ENCODE measurements at places on chromosomes 3 and 15. TPM values are rescaled to one million over a fixed set of nuclear protein-coding genes. Genes with fewer than 3 reads are reported as not detected.

Gene SKIC8
- total RNA-seq = 51.8 TPM

Gene C3orf20
- 0.10 TPM for total RNA-seq

DNA sequence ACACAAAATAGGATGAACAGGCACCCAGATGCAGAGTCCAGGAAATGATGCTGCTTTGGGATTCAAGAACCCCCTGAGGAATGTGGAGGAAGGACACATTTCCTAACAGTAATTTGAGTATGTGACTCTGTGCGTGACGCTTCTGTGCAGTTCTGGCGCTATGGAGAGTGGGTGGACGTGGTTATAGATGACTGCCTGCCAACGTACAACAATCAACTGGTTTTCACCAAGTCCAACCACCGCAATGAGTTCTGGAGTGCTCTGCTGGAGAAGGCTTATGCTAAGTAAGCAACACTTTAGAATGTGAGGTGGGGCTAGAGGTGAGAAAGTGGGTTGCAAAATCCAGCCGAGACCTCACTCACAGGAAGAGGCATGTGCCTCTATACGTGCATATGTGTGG lies 28.3 kb downstream of the CAPN3 start:
- no peak for DNase-seq

GRCh38 chr15:77040673-77041072 lies 30.2 kb downstream of the TSPAN3 start:
- no peak for DNase-seq

DNA sequence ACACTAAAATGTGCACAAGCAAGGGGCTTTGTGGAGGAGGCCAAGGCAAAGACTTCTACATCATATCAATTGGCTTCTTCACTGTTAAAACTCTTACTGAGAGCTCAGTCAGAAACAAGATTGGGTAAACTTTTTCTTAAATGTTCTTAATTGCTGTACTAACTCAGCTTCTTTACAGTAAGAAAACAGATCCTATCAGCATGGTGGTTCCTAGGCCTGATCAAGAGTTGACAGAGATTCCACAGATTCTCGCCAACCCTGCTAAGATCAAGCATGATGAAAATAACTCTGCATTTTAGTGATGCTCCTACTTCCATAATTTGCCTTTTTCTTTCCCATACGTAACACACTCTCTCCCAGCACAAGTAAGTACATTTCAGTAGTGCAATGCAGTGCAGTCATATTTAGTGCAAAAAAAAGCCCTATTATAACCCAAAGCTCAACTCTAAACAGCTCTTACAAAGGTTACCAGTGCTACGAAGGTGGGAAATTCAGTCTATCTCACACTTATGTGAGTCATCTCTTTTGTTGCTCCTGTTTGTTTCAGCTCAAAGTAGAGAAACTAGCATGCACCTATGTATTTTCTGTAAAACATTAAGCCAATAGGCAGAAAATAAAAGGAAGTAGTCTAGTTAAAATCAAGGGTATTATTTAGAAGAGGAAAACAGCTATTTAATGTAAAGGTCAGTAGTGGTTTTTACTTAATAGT lies 29.9 kb downstream of the TIGIT start:
- DNase-seq = no peak

Gene MYO5C
- 7.1 TPM for total RNA-seq

GRCh38 chr3:140365872-140366697 lies 311.8 kb upstream of the TRIM42 start:
- no peak for DNase-seq

DNA sequence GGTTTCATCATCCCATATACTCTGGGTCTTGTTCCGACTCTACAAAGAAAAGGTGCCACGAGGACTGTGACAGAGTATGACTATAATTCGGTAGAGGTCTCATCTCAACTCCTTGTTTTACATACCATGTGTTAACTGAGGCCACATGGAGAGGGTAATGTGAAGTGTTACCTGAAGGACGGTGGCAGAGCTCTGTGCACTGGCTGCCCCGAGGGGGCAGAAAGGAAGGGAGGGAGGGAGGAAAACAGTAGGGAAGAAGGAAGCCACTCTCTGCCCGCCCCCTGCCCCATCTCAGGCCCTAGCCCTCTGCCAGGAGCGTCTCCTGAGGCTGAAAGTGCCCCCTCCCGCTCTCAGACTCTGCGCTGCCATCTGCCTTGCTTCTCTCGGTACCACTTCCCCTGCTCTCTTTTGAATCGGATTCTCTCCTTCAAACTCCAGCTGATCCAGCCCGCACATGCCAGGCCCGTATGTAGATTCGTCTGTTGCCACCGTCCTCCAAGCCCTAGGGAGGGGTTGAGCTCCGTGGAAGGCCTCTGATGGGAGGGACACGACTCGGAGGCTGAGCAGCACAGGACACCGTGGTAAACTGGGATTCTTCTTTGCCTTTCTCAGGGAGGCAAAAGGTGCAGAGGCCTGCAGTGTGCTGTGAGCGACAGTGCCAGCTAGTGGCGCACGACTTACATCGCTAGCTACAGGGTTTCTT lies 70.5 kb upstream of the ATP10A start:
- peak; percentile 48 for DNase-seq

- no peak for DNase-seq
Measured at GRCh38 chr3:126751611-126752302, 47.7 kb downstream of the CHCHD6 start.

GRCh38 chr3:145899241-145899640 lies 261.7 kb downstream of the PLOD2 start:
- no peak for DNase-seq

DNA sequence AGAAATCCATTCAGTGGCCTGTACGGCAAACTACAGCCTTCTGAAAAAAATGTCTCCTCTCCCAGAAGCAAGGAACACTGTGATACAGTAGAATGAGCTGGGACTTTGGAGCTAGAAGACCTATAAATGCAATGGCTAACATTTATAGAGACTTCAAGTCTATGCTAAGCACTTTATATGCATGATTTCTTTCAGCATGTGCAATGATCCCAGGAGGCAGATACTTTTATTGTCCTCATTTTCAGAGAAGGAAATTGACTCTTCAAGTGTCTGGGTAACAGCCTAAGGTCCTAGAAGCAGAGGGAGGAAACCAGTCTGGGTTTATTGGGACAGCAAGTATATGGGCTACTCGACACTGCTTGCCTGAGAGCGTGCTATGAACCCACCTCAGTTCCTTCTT lies 140.9 kb downstream of the ALDH1A2 start:
- DNase-seq = no peak

DNA sequence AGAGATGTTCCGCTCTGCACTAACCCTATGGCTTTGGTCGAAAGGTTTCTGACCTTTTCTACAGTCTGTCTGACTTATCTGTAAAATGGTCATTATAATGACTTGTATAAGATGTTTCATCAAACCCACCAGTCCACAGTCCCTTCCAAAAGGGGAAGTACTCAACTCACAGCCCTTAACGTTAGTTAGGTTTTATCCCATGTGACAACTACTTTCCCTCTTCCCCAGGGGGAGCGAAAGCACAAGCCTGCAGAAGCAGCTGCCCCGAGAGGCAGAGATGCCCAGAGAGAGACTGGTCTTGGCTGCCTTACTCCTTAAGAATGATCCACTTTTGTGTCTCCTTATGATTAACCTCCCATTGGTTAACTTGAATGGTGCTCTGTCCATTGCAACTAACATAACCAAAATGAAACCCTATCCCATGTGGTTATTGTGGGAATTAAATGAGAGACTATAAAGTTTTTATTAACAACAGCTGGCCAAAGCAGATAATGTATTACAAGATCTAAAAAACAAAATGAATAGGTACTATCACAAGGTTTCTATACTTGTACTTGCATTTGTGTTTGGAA lies 6.4 kb downstream of the ASTE1 start:
- no peak for DNase-seq

Gene LRTM1
- not detected for total RNA-seq

DNA sequence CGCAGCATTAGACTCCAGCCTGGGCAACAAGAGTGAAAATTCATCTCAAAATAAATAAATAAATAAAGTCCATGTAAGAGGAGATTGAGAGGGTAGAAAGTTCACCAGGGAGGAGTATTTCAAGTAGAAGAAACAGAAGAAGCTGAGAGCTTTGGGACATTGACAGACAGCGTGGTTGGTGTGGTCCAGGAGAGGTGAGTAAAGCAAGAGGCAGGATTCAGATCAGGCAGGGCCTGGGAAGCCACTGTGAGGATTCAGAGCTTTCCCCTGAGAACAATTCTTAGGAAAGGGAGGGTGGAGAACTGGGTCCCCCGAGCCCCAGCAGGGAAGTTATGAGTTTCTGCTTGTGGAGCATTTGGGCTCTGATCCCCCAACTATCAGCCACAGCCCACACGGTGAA lies 54.2 kb upstream of the AMOTL2 start:
- no peak for DNase-seq

- DNase-seq = no peak
Measured at GRCh38 chr3:9185701-9186100, 63.7 kb downstream of the SRGAP3 start.

DNA sequence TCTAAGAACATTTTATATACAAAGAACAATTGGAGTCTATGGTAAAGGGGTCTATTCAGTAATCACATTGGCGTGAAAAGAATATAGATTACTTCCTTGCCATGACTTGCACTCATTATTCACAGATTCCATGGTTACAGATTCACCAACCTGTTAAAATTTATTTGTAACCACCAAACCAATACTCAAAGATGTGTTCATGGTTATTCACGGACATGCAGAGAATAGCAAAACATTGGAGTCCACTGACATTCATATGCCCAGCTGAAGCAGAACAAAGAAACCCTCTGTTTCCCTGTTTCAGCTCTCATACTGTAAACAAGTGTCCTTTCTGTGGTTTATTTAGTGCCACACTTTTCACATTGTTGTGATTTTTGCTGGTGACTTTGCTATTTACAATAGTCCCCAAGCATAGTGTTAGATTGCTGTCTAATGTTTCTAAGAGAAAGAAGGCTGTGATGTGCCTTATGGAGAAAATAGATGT lies 185.8 kb upstream of the TTC14 start:
- no peak for DNase-seq

DNA sequence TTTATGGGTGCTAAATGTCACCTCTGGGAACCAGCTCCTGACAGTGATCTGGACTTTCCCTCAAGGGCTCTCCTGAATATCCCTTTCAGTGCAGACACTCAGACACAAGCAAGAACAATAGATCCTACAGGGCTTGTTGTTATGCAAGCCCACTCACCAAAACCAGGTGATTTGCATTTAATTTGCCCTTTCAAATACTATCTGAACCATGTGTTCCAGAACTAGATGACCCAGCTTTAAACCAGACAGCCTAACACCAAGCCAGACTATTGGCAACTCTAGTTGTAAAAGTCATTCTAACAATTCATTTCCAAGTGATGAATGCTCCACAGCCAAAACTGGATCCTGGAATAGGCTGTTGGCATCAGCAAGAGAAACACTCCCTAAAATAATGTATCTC lies 5.6 kb upstream of the ATP8B4 start:
- DNase-seq = no peak

- DNase-seq = no peak
Measured at GRCh38 chr3:193489949-193490348, 64.7 kb downstream of the ATP13A4 start.

Gene C3orf22
- 0.30 TPM for total RNA-seq

Gene SNTN
- 26.0 TPM for total RNA-seq

- no peak for DNase-seq
Measured at GRCh38 chr3:28317438-28318022, 31.0 kb upstream of the ZCWPW2 start.

- no peak for DNase-seq
Measured at GRCh38 chr15:82995938-82996337, 9.9 kb downstream of the RAMAC start.

GRCh38 chr3:14319654-14320182 lies 82.7 kb upstream of the SLC6A6 start:
- DNase-seq = no peak

DNA sequence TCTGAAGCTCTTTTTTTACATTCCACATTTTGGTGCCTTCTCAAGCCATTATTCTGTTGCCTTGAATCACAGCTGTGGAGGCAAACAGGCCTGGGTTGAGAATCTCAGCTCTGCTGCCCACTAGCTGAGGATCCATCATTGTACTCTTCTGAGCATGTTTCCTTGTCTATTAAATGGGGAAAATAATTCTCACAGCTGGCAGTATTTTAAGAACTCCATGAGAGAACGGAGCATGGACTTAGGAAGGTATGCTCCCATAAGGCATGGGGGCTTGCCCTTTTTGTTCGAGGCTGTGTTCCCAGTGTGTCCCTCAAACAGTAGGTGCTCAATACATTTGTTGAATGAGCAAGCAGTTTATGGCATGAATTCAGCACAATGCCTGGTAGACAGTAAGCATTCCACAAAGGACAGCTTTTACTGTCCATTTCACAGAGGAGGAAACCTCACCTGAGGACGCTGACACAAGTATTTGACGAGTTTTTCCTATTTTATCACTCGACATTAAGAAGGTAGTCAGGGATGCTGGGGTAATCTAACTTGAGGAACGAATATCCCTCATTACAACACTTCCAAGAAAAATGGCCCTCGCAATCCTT lies 2.1 kb upstream of the PTPRG start:
- no peak for DNase-seq

DNA sequence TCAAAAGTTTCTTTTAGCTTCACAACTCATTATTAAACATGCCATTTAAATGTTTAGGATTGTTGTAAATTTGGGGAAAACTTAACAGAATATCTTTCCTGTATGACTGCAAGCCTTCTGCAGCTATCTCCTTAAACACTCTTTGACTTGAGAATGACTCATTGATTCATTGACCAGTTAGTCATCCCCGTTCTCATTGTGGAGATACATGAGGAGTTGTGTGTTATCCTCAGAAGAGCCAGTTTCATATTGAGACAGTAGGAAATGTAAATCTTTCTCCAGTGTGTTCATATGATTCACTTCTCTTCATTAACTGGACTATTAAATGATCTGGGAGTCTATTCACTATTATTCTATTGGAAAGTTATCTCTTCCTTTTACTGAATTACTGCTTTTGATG lies 83.0 kb downstream of the CRYGS start:
- no peak for DNase-seq

Gene PIGZ
- total RNA-seq = 2.4 TPM

DNA sequence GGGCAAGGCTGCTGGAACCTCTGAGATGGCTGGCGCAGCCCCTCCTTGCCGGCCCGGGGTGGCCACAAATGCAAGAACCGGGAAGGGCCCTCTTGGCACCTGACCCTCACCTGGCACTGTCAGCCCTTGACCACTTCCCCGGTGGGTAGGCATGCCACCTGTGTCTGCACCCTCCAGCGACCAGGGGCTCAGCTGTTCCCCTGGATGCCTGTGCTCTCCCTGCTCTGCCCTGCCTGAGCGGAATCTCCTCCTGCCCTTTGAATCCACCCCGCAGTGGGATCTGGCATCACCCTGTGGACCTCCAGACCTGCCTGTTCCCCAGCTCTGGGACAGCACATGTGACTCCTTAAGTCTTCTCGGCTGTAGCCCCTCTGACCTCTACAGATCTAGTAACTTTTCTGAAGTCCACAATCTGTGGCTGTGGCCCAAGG lies 26.1 kb upstream of the FGD5 start:
- DNase-seq = no peak

All from ovary (tissue), 10 donors.